ENCODE measurements at places on chromosomes 13 and 19. TPM values are rescaled to one million over a fixed set of nuclear protein-coding genes. Genes with fewer than 3 reads are reported as not detected.

DNA sequence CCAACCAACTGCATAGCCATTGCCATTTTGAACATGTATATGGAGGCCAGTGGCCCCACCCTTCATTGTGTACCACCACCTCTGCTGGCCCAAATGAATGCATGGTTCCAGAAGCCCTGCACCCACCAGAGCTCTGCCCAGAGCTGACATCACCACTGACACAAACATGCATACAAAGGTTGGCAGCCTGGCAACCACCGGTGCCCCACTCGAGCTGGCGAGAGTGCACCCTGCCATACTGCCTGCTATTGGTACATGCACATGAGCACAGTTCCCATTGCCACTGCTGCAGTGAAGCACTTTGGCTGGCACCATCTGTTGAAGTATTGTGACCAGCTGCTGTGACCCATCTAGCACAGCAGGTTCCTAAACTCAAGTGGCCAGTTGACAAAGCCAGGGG, 1564.9 kb downstream of the OLFM4 start:
- H3K27ac ChIP-seq = no peak overlapping the region
- H3K4me1 ChIP-seq = no peaks in the 10 kb centered on the region
- no peak for DNase-seq
- no peak overlapping the region for H3K4me3 ChIP-seq
- no peaks in the 10 kb centered on the region for H3K36me3 ChIP-seq

Gene MISP3
- 0.69 TPM for total RNA-seq

Gene UPK1A
- 0.37 TPM for total RNA-seq

DNA sequence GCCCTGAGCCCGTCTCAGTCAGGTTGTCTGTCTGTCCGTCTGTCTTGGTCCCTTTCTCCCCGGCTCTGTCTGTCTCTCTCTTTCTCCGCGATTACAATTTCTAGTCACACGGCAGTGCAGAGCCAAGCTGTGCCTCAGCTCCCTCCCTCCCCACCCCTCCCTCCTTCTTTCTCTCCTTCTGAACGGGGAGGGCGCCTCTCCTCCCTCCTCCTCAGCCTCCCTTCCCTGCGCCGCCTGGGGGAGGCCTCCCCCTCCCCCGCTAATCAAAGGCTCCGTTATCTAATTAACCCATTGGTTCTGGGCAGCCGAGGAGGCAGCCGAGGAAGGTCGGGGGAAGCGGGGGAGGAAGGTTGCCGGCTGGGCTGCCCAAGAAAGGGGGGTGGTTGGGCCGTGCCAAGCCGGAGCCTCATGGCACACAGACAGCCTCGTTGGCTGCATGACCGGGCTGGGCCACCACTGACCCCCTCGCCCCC, 16.5 kb downstream of the LRRC4B start:
- H3K4me3 ChIP-seq = no peak overlapping the region
- H3K4me1 ChIP-seq = peaks cover 8% of the 10 kb centered on the region
- no peak overlapping the region for H3K27ac ChIP-seq
- no peaks in the 10 kb centered on the region for H3K36me3 ChIP-seq
- no peak for DNase-seq

- H3K27me3 ChIP-seq = no peaks in the 10 kb centered on the region
- H3K4me3 ChIP-seq = no peak overlapping the region
- H3K27ac ChIP-seq = peak overlapping the region; percentile 44
- peaks cover 4% of the 10 kb centered on the region for H3K4me1 ChIP-seq
- H3K36me3 ChIP-seq = peaks cover 25% of the 10 kb centered on the region
These were observed 8.0 kb downstream of the GPATCH1 start for GRCh38 chr19:33089010-33089409.

GRCh38 chr13:49932868-49933267, 3.3 kb downstream of the SPRYD7 start:
- H3K27me3 ChIP-seq = peaks cover 15% of the 10 kb centered on the region
- DNase-seq = no peak
- peaks cover 7% of the 10 kb centered on the region for H3K4me1 ChIP-seq
- H3K36me3 ChIP-seq = no peaks in the 10 kb centered on the region
- H3K27ac ChIP-seq = no peak overlapping the region
- no peak overlapping the region for H3K4me3 ChIP-seq

Gene ZNF575
- 6.3 TPM for total RNA-seq

Gene GEMIN7
- total RNA-seq = 27.1 TPM

Data from activated CD4-positive, alpha-beta T cell treated with anti-CD3 and anti-CD28 coated beads, Interleukin-2, amount 10 ng/mL, durations not matched to agents 7 days and 5 days (primary cell).